ENCODE measurements at places on chromosomes 12 and 14.

- no peak for DNase-seq
These were observed 372.3 kb upstream of the KITLG start for GRCh38 chr12:88952562-88952942.

DNA sequence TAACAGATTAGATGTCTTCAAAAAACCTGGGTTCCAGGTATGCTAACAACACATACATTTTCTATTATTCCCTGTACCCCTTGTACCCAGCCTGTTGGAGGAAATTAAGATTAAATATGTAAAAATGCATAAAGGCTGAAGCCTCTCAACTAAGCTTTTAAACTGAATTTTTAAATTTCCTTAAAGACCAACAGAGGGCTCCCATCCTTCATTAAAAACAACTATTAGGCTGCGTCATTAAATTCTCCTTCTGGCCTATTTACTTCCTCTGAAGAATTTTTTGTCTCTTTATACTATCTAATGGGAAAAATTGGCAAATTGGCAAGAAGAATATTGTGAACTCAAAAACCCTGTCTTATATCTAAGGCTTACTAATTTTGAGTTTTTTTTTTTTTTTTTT is 21.8 kb downstream of the SENP1 start:
- DNase-seq: no peak

DNA sequence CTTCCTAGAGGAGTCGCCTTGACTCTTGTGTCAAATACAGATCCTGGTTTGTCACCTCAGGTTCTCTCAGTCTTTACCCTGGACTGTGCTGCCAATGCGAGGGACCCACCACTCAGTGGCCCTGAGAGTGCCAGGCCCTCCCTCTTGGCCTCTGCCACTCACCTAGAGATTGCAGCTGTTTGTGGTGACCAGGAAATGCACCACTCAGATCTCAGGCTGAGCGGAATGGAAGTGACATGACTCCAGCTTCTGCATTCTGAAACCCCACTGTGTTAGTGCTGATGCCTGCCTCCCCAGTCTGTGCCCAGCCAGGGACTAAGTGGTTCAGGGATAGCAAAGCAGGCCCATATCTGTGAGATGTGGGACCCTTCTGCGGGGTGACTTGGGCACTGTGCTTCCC is 27.8 kb upstream of the NEDD1 start:
- no peak for DNase-seq

- DNase-seq: no peak
These were observed 63.8 kb downstream of the CPSF2 start for GRCh38 chr14:92185559-92185958.

DNA sequence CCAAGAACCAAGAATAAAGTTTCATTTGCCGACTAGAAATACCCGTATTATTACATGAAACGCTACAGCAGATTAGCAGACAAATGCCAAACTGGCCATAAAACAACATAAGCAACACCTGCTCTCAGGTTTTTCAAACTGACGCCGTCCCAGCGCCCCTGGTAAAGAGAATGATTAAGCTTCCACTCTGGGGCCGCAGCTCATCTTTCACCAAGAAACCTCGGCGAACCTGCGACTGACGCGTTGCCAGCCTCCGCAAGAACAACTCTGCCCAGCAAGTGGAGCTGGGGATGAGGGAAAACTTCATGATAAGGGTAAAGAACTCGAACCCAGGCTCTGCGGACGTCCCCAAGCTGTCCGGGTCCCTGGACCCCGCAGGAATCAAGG is 530 bp downstream of the ARL1 start:
- no peak for DNase-seq
